Stimulated activated CD4-positive, alpha-beta T cell treated with anti-CD3 and anti-CD28 coated beads, Interleukin-1b, Interleukin-23, amount 100 ng/mL, for 4 hours (primary cell): ENCODE measurements at places on chromosomes 11 and 22.

- no peak for DNase-seq
These were observed 98.3 kb downstream of the ARHGAP42 start for GRCh38 chr11:100785148-100785983.

DNA sequence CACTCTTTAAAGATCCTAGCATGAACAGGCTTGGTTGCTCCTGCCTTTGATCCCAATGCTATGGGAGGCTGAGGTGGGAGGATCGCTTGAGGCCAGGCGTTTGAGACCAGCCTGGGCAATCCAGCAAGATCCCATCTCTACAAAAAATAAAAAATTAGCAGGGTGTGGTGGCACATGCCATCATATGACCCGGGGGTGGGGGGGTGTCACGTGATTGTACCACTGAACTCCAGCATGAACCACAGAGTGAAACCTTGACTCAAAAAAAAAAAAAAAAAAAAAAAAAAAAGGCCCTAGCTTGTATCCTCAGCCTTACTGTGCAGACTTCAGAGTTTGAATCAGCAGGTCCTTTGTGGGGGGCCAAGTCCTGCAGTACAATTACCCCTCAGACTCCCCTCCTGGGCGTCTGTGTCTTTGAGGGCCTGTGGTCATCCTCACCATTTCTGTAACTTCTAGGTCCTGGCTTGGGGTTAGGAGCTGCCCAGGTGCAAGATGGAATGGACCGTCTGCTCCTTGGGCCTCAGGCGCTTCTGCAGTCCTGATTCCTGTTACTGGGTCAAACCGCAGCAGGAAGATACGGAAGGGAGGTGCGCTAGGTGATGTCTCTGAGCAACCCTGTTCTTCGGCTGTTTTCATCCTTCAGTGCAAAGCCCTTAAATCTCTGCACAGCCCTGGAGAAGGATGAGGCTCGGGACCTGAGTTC is 208.1 kb downstream of the CTTN start:
- no peak for DNase-seq

DNA sequence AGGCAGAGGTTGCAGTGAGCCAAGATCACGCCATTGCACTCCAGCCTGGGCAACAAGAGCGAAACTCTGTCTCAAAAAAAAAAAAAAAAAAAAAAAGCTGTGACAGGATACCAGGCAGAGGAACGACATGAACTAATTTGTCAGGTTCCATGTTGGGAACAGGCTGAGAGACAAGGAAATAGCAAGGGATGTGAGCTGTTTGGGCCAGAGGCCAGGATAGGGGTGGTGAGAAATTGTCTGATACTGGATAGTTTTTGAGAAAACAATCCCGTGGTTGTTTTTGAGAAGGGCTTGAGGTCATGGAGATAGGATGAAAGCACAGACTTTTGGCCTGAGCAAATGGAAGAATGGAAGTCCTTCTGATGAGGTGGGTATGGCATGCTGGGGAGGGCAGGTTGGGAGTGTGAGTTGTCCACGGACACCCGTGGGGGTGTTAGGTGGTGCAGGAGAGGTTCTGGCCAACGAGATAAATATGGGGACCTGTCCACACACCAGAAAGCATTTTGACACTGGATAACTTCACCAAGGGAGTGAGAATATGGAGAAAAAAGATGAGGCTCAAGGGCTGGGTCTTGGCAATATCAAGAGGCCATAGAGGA is 13.7 kb downstream of the PIWIL3 start:
- no peak for DNase-seq

DNA sequence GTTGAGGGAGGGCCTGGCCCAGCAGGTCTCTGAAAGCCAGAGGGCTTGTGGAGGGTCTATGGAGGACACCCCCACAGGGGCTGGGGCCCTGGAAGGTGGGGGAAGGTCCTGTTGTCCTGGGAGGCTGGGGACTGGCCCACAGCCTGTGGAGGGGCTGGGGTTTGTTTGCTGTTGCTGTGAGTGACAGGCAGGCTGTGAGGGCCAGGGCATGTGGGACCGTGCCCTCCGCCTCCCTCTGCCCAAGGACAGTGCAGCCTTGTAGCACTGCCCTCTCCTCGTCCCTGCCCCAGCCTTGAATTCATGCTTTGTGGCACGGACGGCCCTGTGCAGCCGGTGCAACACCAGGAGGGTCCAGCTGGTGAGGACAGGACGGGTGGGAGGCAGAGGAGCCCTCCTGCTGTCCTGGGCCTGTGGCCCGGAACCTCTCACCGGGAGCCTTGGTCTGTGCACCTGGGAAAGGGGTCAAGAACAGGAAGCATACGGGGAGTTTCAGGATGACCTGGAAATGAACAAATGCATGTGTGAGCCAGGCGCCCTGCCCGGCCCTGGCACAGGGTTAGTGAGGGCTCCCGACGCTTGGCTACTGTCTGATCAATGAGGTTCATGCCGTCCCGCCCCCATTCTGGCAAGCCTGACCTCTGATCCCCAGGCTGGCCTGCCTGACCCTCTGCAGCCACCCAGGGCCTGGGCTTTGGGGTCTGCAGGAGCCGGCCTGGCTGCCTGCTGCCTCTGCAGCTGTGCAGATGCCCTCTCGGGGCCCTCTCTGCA is 37.4 kb upstream of the PRODH start:
- no peak for DNase-seq

- no peak for DNase-seq
These were observed 6.1 kb downstream of the TUBGCP6 start for GRCh38 chr22:50238755-50239154.

- DNase-seq, result no peak
These were observed 88.8 kb upstream of the BARX2 start for GRCh38 chr11:129286813-129287212.

DNA sequence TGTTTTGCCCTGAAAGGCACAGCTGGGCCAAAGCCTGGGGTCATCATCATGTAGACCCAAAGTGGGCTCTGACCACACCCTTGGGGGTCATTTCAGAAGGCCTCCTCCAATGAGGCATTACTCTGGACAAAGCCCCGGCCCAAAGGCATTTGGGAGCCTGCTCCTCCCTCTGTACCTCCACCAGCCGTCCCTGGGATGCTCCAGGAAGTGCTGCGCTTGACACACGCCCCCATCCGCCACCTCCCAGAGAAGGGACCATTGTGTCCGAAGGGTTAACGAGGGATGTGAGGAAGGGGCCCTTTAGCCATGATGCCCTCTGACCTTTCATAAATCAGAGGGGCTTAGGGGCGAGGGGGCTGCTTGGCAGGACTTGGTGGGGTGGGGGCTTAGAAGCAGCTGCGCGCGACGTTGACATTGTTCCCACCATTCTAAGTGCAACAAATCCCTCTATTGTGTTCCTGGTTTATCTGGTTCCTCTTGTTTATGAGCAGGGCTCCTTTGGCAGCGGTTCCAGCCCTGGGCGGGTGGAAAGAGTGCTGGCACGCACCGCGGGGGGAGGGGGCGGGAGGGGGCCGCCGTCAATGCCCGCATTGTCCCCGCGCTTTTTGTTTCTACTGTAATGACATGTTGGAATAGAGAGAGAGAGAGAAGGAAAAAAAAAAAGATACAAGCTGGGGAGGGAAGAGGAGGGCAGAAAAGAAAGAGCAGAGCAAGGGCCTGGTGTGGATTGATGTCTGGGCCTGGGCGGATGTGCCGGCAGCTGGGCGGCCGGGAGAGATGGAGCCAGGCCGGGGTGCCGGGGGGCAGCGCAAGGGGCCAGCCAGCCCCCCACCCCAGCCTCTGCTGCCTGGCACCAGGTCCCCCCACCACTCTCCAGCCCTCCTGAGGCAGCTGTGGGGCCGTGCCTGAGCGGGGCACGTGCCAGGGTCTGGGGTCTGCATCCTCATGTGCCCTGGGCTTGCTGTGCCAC is 32.1 kb upstream of the SOX10 start:
- no peak for DNase-seq
